NCI-H187 (cell line): ENCODE measurements at places on chromosomes 4 and X.

DNA sequence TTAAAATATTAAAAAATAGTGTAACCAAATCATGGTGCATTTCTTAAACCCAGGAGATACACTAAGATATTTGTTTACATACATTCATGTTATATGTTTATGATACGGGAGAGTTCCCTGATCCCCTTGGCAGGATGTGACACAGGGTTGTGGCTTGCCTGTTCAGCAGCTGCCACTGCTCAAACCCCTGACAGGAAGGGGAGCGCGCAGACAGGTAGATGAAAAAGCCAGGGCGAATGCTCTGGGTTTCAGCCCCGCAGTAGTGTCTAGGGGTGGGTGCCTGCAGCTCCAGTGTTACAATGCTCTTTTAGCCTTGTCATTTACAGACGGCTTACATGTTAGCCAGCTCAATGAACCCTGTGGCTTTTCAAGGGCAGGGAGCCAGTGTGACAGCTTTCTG lies 1343.8 kb upstream of the IGFBP7 start:
- DNase-seq = no peak

DNA sequence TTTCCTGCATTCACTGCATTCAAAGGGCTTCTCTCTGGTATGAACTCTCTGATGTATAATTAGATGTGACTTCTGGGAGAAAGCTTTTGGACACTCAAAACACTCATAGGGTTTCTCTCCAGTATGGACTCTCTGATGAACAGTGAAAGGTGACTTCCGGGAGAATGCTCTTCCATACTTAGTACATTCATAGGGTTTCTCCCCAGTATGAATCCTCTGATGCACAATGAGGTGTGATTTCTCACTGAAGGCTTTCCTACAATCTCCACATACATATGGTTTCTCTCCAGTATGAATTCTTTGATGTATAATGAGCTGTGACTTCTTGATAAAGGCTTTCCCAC lies 12.2 kb downstream of the ZNF630 start:
- DNase-seq = no peak

GRCh38 chr4:8861576-8862295 lies 9.9 kb downstream of the HMX1 start:
- no peak for DNase-seq

DNA sequence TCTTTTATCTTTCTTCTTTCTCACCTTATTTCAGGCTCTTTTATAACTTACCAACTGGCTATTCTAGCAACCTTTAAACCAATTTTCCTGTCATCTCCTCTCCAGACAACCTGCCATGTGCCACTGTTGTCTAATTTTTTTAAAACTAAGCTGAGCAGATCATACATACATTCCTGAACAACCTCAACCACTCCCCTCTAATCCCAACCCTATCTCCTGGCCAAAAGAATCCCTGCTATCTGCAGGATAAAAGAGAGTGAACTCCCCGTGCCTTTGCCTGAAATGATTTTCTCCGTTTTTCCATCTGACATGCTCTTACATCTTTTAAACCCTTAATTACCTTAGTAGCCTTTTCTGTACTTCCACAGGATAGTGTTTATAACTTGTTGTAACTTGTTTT lies 35.5 kb downstream of the DCUN1D4 start:
- no peak for DNase-seq

DNA sequence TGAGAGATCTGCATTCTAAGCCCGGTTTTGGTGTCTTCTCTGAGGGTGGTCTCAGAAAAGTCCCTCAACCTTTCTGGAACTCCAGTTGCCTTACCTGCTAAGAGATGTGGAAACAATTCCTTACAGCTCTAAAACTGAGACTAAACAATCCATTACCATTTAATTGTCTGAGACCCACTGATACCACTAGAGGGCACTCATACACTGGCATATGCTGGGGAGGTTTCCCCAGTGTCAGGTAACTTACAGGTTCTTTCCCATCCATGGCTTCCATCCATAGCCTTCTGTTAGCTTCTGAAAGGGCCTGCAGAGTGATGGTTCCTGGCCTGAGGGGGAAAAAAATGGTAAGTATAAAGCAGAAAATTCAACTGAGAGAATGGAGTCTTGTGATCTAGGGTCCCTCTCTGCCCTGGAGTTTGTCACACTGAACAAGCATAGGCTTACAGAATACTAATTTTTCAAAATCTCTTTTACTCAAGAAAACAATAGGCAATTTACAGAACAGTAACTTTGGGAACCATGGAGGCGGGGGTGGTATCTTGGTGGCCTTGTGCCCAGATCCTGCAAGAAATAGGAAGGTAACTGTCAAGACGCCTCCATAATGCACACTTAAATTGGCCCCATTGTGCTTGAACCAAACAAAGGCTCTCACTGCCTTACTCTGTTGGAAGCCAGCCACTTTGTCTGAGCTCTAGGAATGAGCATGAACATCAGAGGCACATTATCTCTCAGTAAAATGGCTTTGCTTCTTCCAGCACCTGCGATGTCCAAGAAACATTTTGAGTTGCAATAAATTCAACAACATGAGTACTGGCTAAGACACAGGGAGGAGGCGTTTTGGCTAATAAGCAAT lies 236.1 kb downstream of the OPHN1 start:
- DNase-seq = no peak

GRCh38 chr4:19776021-19776459 lies 475.7 kb upstream of the SLIT2 start:
- no peak for DNase-seq

GRCh38 chrX:154695911-154696675 lies 42.7 kb upstream of the CTAG2 start:
- DNase-seq = no peak

DNA sequence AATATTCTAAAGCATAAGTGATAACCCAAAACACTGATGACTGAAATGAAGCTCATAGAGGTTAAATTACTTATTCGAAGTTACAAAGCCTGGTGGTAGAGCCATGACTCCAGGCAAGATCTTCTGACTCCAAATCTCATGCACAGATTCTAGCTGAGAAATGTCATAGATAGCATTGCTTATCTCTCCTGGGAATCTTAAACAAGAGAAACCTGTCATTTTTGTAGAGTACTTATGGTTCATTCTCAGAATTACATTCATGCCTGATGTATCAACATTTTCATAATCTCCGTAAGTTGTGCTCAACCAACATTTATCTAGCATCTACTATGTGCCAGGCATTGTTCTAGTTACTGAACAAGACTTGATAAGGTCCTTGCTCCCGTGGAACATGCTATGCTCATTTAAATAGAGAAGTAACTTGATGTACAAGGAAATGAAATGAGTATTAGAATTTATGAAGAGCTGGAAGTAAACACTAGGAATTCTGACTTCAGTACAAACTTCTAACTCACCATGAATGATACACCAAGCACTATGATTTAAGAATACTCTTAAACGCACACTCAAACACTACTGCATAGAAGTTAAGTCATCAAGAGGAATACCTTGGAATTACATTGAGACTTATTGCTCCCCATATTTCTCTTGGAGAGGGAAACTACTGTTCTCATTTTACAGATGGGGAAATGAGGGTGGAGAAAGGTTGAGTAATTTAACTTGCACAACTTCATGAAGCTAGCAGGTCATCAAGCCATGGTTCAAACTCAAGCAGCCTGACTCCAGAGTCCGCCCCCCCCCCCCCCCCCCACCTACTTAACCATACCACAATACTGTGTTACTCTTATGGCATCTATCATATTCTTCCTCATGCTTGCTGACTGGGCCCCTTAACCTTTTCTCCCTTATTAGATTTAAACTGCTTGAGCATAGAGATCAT lies 45.4 kb downstream of the MBNL3 start:
- DNase-seq = no peak

- peak; percentile 94 for DNase-seq
These were observed at the start of gene PDS5A for GRCh38 chr4:39977489-39978377. PDS5A (minus strand) TSS chr4:39977911; CDS start chr4:39976577, 1,334 bp downstream.

DNA sequence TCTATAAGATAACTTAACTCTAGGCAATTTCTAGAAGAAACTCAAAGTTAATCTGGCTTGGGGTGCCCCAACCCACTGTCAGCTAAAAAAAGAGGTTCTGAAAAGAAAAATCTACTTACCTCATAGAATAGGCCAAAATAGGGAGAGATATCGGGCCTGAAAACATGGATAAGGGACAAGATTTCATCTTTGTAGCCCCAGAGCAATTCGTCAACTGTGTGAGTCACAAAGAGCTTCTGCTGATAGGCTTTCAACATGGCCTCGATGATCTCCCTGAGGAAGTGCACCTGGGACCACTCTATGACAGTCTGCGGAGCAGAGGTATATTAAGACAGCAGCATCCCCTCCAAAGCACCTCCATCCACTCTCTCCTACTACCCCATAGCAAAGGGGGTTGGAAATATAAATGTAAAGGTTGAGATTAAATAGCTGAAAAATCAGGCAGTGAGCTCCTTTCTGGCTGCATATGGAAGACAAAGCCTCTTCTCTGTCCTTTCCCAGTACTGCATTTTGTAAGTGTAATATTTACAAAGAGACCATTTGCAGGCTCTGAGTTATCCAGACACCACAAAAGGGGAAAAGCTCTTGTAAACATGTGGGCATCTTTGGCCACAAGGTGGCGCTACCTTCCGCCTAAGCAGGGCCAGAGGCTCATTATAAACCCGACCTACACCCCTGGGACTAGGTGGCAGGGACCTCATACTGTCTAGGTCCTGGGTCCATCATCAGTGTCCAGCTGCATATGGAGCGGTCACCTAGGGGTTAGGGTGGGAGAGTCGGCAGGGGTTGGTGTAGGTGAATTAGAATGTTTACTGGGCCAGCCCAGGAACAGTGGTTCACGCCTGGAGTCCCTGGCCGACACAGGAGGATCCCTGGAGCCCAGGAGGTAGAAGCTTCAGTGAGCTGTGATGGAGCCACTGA lies 31.5 kb upstream of the NUP54 start:
- DNase-seq = peak; percentile 65

DNA sequence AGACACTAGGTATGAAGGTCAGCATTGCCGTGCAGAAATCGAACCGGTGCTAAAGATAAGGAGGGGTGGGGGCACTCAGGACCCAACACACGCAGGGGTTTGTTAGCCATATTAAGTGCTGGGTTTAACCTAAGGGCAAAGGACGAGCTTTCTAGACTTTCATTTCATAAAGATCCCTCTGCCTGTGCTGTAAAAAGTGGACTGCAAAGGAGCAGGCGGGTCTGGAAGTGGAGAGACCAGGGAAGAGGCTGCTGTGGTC lies 1.3 kb downstream of the CASP3 start:
- no peak for DNase-seq

DNA sequence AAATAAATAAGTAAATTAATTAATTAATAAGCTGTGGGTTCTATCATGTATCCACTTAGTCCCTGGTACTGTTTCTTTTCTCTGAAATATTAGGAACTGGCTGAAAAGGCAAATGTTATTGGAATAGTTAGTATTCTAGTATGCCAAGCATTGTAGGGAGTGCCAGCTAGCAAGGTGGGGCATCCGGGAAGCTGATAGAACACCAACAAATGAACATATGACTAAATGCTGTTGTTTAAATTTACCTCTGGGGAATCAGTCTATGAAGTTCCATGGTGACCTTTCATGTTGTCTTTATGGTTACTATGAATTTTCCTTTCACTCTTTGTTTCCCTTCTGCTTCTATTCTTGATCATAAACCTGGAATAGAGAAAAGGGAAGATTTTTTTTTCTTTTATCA lies 32.7 kb downstream of the NUDT6 start:
- no peak for DNase-seq

DNA sequence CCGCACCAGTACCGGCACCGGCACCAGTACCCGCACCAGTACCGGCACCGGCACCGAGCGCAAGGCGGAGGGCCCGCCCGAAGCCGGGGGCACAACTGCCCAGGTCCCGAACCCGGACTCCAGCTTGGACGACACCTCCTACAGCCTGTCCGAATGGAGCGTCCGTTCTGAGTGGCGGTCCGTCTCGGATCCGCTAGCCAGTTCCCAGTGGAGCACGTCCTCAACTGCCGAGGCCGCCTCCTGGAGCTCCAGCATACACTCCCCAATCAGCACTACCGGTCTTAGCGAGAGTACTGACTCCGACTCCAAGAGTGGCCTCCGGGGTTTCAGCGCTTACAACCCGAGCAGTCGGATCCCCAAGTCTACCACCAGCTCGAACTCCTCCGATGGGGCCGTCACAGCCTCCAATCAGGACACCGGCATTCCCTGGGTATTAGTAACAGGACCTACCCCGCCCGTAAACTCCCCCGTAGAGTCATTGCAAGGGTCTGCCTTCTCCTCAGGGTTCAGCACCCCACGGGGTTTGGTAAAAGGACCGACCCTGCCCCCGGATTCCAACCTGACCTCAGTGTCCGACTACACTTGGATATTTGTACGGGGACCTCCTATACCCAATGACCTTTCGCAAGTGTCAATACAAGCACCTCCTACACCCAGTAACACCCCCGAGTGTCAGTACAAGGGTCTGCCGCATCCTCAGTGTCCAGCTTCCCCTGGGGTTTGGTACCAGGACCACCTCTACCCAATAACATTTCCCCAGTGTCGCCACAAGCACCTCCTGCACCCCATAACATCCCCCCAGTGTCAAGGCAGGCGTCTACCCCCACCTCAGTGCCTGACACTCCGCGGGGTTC lies 721 bp upstream of the MAOA start:
- no peak for DNase-seq

GRCh38 chr4:188214861-188215260 lies 75.6 kb downstream of the TRIML1 start:
- no peak for DNase-seq

GRCh38 chrX:15549189-15550012 lies 48.8 kb downstream of the BMX start:
- no peak for DNase-seq

GRCh38 chr4:98648602-98649001 lies 9.8 kb downstream of the TSPAN5 start:
- DNase-seq = no peak

- no peak for DNase-seq
These were observed 4.8 kb downstream of the SLC49A3 start for GRCh38 chr4:683982-684622.

DNA sequence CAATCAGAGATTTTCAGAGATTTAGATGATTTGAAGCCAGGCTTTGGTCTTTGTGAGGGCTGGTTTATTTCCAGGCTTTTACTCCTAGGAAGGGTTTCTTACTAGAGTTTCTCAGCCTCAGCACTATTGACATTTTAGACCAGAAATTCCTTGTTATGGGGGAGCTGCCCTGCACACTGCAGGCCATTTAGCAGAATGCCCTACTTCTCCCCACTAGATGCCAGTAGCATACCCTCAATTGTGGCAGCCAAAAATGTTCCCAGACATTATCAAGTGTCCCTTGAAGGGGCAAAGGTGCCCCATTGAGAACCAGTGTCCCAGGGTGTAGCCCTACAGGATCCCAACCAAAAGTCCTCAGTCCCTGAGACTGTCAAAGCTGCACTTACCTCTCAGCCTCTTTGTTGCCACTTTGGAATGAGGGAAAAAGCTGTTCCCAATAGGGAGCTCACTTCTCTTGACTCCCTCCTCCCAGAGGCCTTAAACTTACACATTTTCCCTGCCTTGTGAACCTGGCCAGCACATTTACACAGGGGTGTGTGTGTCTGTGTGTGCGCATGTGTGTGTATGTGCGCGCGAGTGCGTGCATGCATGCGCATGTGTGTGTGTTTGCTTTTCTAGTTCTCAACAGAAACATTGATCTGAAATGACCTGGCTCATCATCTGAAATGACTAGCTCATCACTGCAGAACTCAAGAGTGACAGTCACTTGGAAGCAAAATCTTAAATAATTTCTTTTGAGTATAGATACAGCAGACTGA lies 231.4 kb downstream of the QDPR start:
- DNase-seq = no peak
